Mesenteric fat pad (tissue), 1 donor: ENCODE measurements at places on chromosomes 3 and 15.

DNA sequence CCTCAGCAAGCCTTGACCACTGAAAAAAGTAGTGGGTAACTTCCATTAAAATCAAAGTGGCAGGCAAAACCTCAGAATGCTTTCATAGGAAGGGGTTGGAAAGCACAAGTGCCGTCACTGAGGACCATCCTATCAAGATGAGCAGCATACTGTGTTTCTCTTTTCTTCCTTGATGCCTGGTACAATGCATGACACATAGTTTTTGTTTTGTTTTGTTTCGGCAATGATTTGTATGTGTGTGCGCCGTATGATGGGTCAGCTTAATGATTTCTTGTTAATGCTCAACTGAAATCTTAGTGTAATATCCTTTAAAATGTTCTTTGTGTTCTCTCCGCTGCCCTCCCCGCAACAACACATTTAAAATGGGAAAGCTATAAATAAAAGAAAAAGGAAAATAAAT, 476.4 kb upstream of the KCNMB2 start:
- DNase-seq: no peak

GRCh38 chr15:56816781-56817180, 83.5 kb upstream of the ZNF280D start:
- DNase-seq: no peak

DNA sequence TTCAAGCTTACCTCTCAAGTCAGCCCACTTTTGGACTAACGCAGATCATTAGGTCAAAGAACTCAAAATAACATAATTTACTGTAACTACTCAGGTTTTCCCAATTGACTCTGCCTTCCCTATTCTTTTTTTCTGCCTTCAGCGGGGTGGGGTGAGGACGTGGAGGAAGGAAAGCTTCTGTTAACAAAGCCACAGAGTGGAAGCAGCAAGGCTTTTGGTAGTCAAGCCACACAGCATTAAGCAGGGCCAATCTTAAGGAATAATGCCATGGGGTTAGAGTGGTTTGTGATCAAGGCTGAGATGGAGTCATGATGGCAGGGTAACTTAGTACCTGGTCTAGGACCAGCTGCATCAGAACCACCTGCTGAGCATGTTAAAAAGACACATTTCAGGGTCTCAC, 277.5 kb downstream of the TIGIT start:
- no peak for DNase-seq

DNA sequence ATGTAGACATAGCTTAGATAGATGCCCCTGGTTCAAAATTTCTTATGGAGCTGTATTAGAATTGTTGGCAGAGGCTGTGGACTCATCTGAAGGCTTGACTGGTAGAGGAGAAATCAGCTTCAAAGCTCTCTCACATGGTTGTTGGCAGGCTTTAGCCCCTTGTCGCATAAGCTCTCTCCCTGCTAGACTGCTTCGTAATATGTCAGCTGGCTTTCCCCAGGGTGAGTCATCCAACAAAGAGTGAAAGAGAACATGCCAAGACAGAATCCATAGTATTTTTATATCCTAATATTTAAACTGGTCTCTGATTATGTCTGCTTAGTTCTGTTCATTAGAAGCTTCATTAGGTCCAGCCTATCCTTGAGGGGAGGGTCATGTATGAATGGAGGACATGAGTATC, 427.4 kb upstream of the NAALADL2 start:
- DNase-seq: no peak

DNA sequence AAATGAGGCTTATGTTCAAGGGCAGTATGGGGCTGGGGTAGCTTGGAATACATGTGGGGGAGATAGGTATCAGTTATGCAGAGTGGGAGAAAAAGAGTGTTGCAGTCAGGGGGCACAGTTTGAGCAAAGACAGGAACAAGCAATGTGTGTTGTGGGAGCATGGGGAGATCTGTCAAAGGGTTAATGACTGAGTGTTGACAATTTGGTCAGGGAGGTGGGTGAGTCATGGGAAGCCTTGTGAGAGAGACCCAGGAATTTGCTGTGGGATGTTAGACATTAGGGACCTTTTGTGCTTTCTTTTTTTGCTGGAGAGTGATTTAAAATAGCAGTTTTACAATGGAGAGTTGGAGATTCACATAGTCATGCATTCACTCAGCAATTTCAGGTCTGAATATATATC, 221.6 kb upstream of the NR2E3 start:
- DNase-seq: no peak

DNA sequence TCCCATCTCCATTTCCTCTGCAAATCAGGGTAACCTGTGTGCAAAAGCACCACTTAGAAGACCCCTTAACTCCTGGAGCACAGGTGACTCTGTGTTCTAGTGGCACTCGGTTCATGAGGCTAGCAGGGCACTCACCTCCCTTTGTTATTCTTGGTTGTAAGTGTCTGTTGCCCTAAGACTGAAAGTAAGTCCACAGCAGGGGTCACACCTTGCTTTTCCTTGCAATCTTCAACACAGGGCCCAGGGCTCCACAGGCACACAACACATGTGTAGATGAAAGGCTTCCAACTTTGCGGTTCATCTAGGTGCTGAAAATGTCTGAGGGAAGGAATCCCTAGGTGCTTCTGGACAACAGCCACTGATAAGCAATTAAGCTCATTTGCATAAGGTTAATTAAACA, 2.9 kb downstream of the RNU6-1 start:
- no peak for DNase-seq

- DNase-seq: peak; percentile 1
Measured at GRCh38 chr3:14799146-14799545, 19.6 kb upstream of the FGD5 start.

DNA sequence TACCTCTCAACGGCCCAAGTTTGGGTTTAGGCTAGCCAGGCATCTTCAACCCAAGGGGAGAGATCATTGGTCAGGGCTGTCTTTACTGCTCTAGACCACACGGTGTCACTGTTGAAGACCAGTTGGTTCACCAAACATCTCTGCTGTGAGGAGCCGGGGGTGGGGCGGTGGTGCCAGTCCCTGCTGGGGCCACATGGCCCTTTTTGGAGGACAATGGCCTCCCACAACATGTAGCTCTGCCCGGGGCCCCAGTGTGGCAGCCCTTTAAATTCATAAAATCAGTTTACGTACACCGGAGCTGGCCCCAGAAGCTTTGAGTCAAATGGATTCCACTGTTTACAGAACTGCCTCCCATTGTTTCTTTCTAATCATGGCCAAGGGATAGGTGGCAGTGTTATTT, 19.1 kb upstream of the TM4SF18 start:
- no peak for DNase-seq

- no peak for DNase-seq
Measured at GRCh38 chr3:60160822-60161748, 1090.2 kb downstream of the FHIT start.

DNA sequence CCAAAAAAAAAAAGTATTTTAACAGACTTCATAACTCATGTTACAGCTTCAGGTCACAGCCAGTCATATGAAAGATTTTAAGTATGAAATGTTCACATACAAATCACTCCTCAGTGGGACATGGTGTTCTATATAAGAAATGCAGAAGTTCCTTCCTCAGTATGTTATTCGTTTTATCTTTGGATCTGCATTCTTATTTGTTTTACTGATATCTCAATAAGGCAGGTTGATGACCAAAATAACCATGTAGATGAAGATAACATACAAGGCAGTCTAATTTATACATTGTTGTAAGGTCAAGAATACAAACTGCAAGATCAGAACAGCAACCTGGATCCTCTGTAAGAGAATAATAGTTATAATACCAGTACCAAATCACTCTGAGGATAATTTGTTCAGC, 75.6 kb downstream of the CHAC1 start:
- no peak for DNase-seq

DNA sequence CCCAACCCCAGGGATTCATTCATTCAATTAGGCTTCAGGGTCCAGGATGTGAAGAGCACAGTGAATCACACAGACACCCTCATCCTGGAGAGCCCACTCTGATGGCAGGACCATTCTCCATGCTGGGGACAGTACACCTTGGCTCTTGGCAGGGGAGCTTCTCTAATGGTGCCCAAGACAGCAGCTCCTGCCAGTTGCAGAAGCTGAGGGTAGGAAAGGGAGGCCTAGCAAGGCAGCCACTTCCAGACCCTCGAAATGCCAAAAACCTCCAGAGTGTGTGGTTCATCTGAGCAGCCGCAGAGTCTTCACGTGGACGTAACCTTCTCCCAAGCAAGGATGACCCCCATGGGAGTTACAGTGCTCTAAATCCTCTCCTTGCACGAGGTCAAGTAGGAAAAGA, 186.2 kb downstream of the XXYLT1 start:
- no peak for DNase-seq

DNA sequence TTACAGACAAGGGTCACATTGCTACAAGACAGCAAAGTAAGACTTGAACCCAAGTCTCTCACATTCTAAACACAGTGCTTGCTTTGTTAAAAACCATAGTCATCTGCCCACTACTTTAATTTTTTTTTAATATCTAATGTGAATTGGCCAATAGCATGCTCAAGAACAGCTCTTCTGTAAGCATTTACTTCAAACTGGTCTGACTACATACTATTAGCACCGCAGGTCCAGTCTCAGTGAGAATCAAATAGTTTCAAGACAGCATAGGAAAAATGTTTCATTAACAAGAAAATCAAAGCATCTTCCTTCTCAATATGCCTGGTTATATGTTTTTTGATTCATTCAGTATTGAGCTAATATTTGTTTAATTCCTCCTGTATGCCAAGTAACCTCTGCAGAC, 419.9 kb downstream of the ERC2 start:
- no peak for DNase-seq

GRCh38 chr15:95880630-95881029, 449.9 kb upstream of the NR2F2 start:
- DNase-seq: no peak

- DNase-seq: peak; percentile 11
Measured at GRCh38 chr3:27577504-27577903, 93.3 kb upstream of the SLC4A7 start.

GRCh38 chr3:122295266-122296062, 29.6 kb upstream of the CSTA start:
- DNase-seq: no peak
